ENCODE measurements at places on chromosomes 1 and 21.

- peak; percentile 73 for DNase-seq
Measured at GRCh38 chr1:244970236-244970743, 105.9 kb upstream of the HNRNPU start.

DNA sequence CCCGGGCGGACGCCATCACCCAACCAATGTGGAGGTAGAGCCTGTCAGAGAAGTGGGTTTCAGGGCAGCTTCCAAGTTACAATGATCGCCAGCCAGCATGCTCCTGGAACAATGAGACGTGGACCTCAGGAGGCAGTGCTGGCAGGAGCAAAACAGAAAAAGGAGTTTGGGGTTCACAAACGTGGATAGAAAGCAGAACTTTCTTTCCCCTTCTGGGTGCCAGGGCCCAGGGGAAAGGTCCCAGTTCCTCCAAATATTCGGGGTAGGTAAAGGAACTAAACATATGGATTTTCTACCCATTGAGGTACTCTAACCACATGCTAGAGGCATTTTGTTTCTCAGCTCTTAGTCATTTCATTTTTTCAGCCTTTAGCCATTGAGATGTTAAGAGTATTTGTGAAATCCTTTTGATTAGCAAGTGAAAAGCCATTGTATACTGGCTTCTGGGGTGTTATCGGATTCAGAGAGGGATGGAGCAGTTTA lies 488.4 kb upstream of the ADGRL2 start:
- DNase-seq, result no peak

GRCh38 chr1:105337420-105337819 lies 1587.7 kb downstream of the AMY1C start:
- no peak for DNase-seq

DNA sequence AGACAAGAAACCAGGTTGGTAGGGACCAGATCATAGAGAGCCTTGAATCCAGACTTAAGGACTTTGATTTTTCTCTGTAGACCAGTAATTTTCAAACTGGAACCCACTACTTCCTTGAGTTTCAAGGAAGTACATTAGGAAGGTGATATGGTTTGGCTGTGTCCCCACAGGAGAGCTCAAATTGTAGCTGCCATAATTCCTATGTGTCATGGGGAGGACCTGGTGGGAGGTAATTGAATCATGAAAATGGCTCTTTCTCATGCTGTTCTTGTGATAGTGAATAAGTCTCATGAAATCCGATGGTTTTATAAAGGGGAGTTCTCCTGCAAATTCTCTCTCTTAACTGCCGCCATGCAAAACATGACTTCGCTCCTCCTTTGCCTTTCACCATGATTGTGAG lies 10.1 kb upstream of the PRKAA2 start:
- no peak for DNase-seq

DNA sequence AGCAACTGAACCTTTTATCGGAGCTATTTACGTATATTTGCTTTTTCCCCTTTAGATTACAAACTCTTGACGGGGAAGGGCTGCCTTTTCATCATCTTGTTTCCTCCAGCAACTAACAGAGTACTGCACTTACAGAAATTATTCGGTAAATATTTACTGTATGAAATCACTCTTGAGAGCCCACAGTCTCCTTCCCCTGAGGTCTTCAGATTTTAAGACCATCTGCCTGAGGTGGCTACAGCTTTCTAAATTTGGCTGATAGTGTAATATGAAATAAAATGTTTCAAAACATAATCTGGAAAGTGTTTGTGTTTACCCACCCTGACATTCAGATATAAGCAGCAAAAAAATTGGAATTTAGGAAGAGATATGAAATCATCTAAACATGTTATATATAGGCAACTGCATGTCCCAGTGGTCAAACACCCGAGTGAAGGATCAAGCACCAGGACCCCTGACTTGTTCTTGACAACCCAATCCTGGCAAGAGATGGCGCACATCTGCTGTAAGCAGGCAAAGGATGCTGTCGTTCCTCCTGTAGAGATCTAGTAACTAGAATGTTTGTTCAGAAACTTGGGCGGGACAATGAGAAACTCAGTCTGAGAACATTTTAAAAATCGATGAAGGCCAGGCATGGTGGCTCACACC lies 60.9 kb downstream of the SIPA1L2 start:
- no peak for DNase-seq

DNA sequence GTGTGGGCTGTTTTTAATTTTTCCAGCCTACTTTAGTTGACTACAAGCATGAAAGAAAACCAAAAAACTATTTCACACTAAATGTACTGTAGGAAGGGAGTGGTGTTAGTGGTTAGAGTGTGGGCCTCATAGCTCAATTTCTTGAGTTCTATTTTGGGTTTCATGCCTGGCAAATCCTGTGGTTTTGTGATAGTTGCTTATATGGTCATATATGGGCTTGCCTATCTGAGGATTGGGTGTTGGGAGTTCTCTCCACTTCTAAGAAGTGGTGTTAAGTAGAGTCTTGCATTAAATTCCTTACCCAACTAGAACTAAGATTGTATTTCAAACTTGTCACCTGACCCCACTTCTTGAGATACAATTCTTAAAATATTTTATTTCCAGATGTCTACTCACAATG lies 37.8 kb upstream of the COL11A1 start:
- DNase-seq, result no peak

- no peak for DNase-seq
Measured at GRCh38 chr1:62643283-62643682, 44.9 kb downstream of the DOCK7 start.

DNA sequence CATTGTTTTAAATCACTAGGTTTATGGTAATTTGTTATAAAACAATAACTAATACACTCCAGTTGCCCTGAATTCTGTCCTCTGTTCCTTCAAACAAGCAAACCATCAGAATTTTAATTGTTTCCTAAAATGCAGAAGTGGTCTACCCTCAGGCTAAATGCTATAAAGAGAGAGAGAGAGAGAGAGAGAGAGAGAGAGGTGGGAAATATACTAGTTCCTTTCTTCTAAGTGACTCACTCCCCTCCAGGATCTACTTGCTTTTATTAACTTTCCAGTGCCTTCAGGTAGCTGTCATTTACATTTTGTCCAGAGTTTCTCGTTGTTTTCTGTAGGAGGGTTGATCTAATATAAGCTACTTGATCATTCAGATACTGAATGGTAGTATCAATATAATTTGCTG lies 26.4 kb downstream of the LRRC53 start:
- DNase-seq, result no peak

DNA sequence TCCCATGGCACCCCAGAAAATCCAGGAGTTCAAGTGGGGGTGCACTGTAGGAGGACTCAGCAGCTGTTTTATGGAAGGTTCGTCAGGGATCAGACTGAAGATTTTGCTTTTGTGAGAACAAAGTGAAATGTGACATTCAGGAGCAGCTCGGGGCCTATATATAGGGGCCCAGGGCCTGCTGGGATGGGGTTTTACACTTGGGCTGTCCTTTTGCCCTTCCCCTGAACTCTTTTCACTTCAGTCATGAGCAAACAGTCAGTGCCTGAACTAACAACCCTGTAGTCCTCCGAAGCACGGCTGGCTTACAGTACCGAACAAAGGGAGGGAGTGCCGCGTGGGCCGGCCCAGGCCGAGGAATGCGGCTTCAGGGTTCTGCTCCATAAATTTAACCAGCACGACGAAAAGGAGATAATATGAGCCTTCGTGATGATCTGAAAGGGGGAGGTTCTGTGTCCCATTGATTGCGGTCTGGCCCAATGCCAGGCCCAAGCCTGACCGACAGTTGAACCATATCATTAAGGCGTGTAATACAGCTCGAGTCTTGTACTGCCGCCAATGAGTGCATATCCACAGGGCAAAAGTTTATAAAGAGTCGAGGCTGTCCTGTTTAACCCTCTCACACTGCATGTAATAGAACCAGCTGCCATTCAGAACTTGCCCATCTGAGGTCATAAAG lies 139.9 kb downstream of the DHRS3 start:
- DNase-seq, result peak; percentile 78

DNA sequence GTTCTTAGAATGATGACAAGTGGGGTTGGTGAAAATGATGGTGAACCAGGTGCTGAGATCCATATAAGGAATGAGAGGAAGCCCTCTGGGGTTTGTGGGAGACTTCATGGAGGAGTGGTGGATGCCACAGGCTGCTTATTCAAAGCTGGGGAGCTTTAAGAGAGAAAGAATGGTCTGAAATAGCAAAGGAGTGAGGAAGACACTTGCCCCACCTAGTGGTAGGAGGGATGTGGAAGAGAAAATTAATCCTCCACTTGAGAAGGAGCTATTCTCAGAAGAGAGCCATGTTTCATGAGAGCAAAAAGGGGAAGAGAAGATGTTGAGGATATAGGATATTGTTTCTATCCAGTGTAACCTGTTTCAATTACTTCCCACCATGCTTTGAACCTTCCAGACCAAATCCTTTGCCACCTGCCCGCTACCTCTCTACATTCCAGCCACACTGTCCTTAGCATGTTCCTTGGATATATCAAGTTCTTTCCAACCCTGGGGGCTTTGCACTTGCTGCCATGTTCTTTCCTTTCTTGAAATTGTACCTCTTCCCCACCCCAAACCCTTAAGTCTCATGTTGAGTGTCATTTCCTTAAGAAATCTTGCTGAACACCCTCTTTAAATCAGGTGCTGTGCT lies 19.6 kb upstream of the ZNF648 start:
- DNase-seq, result peak; percentile 25

- no peak for DNase-seq
Measured at GRCh38 chr1:103516283-103516682, 9.2 kb upstream of the RNPC3 start.

DNA sequence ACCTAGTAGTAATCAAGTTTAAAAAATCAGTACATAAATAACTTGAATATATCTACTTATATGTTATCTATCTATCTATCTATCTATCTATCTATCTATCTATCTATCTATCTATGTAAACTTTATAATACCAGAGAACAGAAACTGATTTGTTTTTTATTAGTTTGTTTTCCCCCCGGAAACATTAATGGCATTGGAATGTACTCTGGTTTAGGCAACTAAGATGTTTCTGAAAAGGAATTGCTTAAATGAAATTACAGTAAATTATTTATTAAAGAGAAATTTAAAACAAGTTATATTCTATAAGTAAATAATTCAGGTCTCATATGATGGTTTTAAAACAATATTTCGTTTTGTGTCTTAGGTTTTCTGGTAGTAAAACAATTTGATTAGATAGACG lies 681.0 kb upstream of the ADAMTS5 start:
- DNase-seq, result no peak

- no peak for DNase-seq
Measured at GRCh38 chr1:221040101-221040500, 160.9 kb downstream of the HLX start.

GRCh38 chr1:193335806-193336428 lies 149.5 kb upstream of the B3GALT2 start:
- no peak for DNase-seq

DNA sequence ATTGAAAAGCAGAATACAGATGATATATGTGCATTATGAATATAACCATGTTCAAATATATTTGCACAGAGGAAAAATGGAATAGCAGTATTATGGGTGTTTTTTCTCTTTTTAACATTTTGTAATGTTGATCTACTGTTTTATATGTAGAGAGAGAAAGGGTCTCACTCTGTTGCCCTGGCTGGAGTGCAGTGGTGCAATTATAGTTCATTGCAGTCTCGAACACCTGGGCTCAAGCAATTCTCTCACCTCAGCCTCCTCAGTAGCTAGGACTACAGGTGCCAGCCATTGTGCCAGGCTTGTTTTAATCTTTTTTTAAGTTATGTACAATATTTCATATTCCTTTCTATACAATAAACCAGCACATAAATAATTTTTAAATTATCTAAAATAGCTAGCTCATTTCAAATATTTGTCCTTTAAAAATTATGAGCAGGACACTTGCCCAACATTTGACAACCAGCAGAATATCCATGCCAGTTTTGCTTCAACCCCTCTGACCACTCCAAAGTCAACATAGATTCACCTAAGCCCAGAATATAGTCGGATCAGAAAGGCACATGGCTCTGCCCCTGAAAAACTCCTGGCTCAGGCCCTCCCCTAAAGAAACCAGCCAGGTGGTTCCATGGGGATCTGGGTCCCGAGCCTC lies 29.8 kb downstream of the ZNF281 start:
- DNase-seq, result no peak

DNA sequence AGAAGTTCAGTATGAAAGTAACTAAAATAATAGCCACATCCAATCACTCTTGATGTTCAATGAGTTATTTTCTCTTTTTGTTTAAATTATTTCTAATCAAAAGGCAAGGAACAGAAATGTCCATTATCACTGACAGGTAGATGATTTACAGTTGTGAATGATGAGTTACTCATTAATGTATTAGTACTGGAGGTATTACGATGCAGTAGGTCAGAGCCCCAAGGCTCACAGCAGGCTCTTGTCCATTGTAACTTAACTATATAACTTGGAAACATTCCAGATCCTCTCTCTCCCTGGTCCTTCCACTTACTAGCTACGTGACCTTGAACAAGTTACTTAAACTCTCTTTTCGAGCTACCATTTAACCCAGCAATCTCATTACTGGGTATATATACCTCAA lies 39.5 kb downstream of the CRB1 start:
- peak; percentile 38 for DNase-seq

- DNase-seq, result peak; percentile 55
Measured at GRCh38 chr1:100883963-100884362, 10.7 kb downstream of the EXTL2 start.

DNA sequence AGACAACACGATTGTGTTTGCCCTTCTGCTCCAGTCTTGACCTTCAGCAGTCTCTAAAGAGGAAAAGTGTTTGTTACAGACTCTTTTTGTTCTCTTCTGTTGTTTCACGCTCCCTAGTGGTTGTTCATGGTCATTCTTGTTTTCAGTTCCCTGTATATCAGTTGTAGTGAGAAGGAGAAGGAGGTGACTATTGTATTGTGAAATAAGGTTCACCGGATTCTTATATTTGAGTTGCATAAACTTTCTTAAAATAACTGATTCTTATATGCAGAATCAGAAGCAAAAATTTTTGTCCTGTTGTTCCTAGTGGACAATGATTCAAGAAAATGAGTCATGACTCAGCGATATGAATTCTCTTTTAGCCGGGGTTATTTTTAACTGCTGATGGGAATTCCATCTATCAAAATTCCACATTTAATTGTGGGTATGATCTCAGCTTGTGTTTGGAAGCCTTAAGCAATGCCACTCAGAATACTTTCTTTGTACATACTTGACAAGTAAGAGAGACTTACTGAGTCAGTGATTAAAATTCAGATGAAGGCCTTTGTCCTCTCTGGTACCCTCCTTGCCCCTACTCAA lies 152.2 kb downstream of the CLEC20A start:
- peak; percentile 92 for DNase-seq

DNA sequence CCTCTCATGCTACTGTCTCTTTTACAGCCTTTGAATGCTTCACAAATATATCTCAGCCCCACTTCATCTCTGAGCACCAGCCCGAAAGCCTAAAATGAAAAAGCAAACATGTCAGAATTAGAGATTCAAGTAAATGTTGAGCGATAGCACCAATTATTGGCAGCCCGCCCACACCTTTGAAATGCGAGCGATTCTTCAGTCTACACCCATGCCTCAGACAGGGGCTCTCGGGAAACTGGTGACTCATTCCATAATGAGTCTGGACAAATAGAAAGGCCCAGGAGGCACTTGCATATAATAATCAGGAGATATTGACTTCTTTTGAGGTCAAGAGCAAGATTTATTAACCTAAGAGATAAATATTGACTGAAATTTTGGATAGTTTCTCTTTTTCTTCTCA lies 487.3 kb upstream of the PTBP2 start:
- peak; percentile 61 for DNase-seq

- DNase-seq, result no peak
Measured at GRCh38 chr1:3037281-3038040, 16.2 kb downstream of the ACTRT2 start.

Data from foreskin keratinocyte (primary cell).